Right ventricle myocardium inferior (tissue), 1 donor: ENCODE measurements at places on chromosomes 6 and 20. TPM values are rescaled to one million over a fixed set of nuclear protein-coding genes. Genes with fewer than 3 reads are reported as not detected.

Gene EDN3
- not detected for total RNA-seq

Gene OOEP
- not detected for total RNA-seq

Gene PLCG1
- 43.4 TPM for total RNA-seq

Gene PTPRT
- total RNA-seq = 0.19 TPM

Gene FLRT3
- total RNA-seq = 0.22 TPM

Gene TTK
- 0.43 TPM for total RNA-seq

Gene PDYN
- not detected for total RNA-seq

Gene ID4
- total RNA-seq = 1.6 TPM

Gene FOXP4
- total RNA-seq = 13.9 TPM

Gene NRSN1
- total RNA-seq = not detected

- no peak for DNase-seq
Observed at GRCh38 chr6:147468634-147469033, 39.9 kb upstream of the SAMD5 start.

GRCh38 chr6:166910601-166911000, 45.7 kb downstream of the RNASET2 start:
- no peak for DNase-seq

GRCh38 chr6:106138151-106138550, 52.0 kb downstream of the PRDM1 start:
- no peak for DNase-seq

DNA sequence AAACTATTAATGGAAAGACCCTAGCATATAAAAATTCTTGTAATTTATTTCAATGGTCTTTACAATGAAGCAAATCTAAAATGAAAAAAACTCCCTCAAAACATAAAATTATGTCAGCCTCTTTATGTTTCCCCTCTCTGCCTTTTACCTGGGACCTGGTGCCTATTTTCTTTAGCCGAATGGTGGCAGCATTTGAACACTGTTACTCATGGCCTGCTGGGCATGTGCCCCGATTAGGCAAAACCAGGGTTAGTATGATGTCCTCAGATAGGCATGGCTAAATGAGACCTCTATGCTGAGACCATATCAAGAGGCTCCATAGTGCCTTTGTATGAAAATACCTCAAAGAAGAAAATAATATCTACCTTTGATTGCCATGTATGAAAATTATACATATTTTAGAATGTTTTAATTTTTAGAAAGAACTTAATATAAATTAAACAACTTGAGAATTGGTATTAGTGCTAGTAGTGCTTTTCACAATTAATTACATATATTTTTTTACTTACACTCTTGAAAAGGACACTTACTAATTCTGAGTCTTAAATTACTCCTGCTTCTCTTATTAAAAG, 22.5 kb upstream of the C6orf58 start:
- no peak for DNase-seq

- no peak for DNase-seq
Observed at GRCh38 chr20:10661261-10661660, 12.5 kb downstream of the JAG1 start.

DNA sequence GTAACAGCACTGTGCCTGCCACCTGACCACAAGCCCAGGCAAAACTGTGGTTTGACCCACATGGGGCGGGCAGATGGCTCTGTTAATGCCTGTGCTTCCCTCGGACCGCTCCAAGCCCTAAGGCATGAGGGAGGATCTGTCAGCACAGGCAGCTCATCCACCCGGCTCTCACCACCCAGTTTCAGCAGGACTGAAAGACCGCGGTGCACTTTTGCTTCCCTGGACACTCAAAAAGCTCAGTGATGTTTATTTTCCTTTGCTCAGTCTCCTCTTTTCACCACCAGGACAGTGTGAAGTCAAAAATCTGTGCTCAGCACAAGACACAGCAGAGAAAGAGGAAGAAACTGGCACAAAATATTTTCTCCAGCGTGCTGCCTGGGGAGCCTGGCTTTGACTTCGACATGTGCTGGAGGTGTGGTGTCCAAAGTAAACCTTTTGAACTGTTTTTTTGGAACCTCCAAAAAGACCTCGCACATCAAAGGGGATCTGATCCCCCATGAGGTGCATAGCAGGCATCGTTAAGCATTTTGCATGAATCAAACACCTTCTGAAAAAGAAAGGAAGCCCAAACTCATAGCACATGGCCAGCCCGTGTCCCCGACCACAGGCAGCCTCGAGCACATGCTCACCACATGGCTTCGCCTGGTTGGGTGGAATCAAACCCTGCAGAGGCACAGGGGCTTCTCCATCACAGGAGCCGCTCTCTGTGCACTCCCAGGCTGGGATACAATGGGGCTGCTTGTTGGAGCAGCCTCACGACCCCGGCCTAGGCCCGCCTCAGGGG, 441.7 kb upstream of the JARID2 start:
- DNase-seq = no peak

GRCh38 chr6:109508166-109508860, 25.3 kb upstream of the ZBTB24 start:
- no peak for DNase-seq

DNA sequence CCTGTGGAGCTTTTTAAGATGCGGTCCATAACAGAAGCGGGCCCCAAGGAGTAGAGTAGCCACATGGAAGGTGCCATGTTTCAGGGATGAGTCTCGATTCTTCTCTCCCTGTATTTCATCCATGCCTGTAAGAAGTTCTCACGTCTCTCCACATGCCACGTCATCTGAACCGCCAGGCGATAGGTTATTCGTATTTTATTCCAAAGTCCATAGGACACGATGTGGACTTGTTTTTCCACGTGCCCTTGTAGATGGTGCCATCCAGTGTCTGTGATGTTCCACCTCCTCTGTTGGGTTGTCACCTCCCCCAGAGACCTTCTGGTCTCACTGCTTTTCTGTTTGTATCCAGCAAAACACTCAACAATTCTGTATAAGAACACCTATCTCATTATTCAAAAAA, 17.6 kb downstream of the HEBP2 start:
- no peak for DNase-seq

DNA sequence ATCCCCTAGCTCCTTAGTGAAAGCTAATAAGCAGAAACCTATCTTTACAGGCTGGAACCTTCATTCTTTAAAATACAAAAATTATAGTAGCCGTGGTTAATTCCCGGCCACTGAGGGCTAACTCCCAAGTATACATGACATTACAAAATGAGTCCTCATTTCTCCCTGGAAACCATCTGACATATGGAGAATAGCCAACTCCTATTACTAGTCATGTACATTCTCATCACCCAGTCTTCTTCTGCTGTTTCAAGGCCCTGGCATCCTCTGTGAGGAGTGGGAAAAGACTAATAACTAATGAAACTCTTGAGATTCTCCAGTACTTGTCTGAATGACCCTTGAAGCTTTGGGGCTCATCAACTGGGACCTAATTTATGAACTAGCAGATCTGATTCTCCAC, 30.2 kb downstream of the CSNK2A1 start:
- no peak for DNase-seq

DNA sequence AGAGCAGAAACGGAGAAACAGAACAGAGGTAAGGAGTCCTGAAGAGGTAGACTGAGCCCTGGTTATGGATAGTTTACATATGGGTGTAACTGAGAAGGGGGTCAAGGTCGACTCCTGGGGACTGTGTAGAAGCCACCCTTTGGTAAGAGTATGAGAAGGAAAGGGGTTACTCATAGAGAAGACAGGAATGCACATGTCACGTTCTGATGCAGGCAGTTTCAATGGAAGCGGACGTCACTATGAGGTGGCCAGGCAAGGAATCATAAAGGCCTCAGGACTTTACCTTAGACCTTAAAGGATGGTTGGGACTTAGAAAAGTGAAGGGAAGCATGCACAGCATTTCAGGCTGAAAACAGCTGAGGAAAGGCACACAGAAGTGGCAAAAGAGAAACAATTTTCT, 25.1 kb downstream of the RGS17 start:
- no peak for DNase-seq

- no peak for DNase-seq
Observed at GRCh38 chr6:131982740-131983259, 31.6 kb upstream of the CCN2 start.

GRCh38 chr6:149876241-149876933, 12.2 kb upstream of the LRP11 start:
- no peak for DNase-seq

- DNase-seq = no peak
Observed at GRCh38 chr6:3331494-3331893, 72.7 kb downstream of the PSMG4 start.

- no peak for DNase-seq
Observed at GRCh38 chr20:36304786-36305495, 1.2 kb upstream of the DLGAP4 start.

GRCh38 chr20:38386004-38386403, 39.7 kb downstream of the LBP start:
- no peak for DNase-seq

DNA sequence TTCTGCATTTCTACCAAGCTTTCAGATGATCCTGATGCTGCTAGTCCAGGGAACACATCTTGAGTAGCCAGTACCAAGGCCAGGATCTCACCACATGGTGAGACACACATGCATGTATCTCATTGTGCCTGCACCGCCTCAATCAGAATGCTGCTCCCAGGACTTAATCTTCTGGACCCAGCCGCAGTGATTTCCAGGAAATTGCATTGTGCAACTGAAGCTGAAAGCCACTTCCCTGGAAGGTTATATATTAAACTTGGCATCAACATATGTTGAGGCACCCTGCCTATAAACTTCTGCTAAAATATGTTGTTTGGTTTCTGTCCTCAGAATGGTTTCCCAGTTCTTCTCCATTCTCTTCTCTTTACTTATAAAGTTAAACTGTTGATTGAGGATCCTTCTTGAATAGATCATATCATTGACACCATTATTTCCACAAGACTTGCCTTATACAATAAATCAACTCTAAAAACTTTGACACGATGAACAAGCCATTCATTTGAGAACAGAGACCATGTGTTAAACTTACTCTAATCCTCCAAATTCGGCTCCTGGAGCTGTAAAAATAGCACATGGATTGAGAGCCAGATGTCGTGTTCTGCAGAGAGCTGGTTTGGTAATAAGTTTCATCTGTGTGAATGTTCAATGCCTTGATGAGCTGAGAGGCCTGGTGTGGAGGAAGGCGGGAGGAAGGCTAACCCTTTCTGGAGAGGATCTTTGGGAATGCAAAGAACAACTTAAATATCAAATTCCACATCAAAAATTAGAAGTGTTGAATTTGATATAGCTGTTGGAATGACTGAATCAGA, 65.0 kb upstream of the PCSK2 start:
- DNase-seq = no peak

DNA sequence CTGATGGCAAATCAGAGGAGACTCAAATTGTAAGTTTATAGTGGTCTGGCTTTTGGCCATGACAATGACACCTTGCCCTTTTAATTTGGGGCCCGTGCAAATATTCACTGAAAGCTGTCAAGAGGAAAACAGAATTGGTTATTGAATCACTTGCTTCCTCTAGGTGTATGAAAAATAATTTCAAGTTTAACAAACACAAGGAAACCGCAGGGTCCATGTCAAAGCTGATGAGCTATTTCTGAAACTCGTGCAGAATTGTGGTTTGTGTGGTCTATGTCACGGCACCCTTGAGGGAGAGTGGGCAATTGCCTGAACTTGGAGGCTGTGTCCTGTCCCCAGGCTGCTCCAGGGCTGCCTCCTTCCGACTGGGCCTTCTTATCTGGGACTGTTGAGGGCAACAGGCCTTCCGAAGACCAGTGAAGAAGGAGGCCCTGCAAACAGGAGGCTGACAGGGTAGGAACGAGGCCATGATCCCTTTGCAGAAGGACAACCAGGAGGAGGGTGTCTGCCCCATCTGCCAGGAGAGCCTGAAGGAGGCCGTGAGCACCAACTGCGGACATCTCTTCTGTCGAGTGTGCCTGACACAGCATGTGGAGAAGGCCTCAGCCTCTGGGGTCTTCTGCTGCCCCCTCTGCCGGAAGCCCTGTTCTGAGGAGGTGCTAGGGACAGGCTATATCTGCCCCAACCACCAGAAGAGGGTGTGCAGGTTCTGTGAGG, 788 bp downstream of the TRIM40 start:
- no peak for DNase-seq

- peak; percentile 69 for DNase-seq
Observed at GRCh38 chr6:88165844-88166492, at the start of gene CNR1. Gene CNR1, minus strand, starts transcription at chr6:88166347. Its CDS starts 21,073 bp downstream, at chr6:88145274.

GRCh38 chr6:40915165-40915564, 123.9 kb downstream of the UNC5CL start:
- no peak for DNase-seq

GRCh38 chr6:19303383-19303782, 533.8 kb upstream of the ID4 start:
- DNase-seq = no peak

DNA sequence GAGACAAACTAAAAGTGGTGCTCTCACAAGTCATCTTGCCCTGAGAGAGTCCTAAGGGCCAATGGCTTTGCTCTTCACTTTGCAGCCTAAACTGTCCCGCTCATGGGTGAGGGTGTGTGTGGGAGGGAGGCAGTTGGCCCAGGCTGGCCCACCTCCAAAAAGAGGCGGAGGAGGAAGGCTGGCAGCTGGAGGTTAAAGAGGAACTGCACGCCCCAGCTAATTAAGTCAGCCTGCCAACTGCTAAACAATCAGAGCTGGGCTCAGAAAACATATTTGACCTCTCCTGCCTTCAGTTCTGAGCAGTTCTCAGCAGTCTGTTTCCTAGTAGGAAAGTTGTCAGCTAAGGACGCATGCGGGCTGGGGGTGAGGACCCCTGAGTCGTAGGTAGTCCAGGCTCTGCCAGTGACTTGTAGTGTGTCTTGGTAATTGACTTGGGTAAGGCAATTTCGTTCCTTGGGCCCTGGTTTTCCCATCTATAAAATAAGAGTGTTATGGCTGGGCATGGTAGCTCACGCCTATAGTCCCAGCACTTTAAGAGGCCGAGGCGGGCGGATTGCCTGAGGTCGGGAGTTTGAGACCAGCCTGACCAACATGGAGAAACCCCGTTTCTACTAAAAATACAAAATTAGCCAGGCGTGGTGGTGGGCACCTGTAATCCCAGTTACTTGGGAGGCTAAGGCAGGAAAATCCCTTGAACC, 17.0 kb downstream of the GSS start:
- peak; percentile 84 for DNase-seq

DNA sequence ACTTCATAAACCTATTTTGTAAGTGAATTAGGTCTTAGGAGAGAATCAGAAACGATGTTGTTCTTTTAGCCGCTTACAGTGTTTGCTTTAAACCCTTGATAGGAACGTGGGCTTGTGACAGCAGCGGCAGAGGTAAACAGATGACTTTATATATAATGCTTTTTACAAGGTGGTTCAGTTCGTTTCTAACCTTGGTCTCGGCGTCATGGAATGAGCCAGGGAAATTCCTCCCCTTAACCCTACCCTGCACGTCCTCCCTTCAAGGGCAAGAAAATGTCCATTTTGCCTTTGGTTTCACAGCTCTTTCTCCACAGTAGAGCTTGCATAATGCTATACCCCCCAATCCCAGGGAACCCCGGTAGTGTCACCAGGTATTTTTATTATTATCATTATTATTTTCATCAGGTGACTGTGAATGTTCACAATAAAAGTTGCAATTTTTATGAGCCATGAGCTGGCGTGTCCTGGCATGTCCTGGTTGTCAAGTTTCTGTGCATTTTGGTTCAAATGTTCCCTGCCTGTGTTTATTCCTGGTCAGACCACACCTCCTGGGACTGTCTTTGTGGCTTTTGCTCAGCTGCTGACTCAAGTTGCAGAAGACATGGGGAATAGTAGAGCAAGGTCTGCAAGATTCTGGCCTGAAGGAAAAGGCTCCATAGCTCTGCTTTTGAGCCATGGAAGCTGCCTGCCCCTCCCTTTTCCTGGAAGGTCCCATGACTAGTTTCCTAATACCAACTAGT, 112.8 kb upstream of the BMP2 start:
- DNase-seq = no peak
